GM03348 (cell line): ENCODE measurements at places on chromosomes 11 and 22.

DNA sequence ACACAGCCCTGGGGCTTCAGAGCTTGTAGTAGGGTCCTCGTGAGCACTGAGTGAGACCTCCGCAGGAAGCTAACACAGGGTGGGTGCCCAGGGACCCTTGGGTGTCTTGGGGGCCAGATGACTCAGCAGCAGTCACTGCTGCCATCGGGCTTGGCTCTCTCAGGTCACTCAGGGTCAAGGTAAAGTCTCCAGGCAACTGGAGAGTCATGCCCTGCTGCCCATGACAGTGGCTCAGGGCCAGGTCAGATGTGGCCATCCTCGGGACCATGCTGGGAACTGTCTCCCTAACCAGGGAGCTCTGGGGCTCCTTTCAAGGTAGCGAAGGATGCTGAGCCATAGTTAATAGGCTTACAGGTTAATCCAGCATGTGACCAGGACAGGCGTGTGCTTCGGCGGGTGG lies 44.4 kb upstream of the SLC22A12 start:
- no peak for DNase-seq

DNA sequence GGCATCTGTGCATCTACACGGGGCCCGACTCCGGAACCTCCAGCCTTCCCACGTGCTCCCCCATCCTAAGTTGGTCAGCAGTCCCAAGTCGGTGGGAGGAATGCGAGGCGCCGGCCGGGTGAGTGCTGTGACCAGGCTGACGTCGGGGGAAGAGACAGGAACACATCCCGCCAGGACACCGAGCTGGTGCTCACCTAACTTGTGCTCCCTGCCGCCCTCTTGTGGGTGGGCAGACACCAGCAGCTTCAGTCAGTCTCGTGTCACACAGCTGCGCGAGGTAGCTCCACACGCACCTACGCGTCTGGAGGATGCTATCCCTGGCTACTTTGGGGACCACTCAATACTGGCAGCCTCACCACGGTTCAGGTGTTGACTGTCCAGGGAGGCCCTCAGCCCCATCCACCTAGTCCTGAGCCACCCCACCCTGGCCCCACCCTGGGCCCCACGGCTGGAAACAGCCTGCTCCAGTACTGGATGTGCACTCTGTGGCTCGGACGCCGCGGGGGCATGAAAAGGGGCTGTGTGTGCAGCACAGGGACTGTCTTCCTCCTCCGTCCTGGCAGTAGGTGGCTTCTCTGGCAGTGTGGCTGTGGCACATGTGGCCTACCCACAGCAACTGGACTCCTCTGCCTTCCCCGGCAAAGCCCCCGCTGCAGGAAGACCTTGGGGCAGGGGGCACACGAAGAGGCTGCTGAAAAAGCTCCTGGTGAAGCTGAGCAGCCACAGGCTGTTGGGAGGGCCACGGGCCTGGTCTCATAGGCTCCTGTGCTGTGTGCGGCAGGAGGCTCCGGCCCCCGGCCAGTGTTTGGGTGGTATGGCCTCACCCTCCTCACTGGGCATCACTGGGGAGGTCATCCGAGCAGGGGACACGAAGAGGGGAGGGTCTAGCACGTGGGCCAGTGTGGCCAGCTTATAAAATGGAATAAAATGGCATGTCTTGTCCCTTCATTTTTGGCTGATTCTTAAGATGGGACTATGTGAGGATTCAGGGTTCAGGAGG lies 11.2 kb upstream of the BID start:
- peak; percentile 73 for DNase-seq

DNA sequence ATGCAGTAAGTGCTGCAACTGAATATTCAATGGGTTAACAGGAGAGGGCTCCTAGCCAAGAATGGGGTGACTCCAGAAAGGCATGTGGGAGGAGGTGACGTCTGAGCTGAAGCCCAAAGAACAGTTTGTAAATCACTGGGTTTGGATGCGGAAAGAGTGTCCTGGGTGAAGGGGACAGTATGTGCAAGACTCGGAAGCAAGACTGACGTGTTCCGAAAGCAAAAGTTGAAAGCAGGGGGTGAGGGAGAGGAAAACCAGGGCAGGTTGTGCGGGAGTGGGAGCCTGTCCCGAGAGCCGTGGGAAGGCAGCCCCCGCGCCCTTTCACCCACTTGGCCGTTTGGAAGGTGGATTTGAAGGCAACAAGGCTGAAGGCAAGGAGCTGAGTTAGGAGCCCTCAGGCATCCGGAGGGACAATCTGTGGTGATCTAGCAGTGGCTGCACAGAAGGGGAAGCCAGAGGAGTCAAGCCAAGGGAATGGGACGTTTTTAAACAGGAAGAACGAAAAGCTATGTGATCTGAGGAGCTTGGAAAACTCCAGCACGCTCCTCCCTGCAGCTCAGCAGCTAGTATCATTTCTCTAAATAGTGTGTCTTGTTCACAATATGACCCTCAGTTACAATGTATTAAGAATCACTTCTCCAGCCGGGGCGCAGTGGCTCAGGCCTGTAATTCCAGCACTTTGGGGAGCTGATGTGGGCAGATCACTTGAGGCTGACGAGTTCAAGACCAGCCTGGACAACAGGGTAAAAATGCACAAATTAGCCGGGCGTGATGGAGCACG lies 7.7 kb downstream of the SLC25A18 start:
- DNase-seq: peak; percentile 71

DNA sequence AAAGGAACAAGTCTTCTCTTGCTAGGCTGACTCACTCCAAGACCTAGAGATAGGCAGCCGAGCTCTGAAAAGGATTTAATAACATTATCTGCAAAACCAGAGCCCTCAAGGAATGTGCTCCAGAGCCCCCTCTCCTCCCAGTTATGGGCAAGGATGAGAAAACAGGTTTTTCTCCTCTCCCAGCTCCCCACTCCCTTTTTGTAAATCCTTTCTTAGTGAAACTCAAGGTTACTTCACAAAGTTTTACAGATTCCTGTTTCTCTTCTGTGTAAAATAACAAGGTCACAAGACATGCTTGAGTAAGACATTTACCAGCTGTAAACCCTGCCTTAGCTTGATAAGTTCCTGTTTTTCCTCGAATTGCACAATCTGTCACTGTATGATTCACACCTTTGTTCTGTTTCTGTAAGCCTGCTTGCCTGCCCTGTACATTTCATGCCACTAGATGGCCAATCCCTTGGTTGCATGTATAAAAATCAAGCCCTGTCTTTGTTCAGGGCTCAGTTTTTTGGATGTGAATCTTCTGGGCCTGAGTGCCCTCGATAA lies 489.4 kb downstream of the KCNA4 start:
- peak; percentile 5 for DNase-seq

- DNase-seq: no peak
Observed at GRCh38 chr11:91257667-91258066, 967.0 kb upstream of the FAT3 start.

GRCh38 chr22:23800297-23801237 lies 13.8 kb downstream of the SMARCB1 start:
- DNase-seq: no peak

GRCh38 chr11:68481579-68482240 lies 21.2 kb downstream of the PPP6R3 start:
- DNase-seq: no peak

GRCh38 chr22:20299746-20300136 lies 20.1 kb downstream of the DGCR6L start:
- no peak for DNase-seq

DNA sequence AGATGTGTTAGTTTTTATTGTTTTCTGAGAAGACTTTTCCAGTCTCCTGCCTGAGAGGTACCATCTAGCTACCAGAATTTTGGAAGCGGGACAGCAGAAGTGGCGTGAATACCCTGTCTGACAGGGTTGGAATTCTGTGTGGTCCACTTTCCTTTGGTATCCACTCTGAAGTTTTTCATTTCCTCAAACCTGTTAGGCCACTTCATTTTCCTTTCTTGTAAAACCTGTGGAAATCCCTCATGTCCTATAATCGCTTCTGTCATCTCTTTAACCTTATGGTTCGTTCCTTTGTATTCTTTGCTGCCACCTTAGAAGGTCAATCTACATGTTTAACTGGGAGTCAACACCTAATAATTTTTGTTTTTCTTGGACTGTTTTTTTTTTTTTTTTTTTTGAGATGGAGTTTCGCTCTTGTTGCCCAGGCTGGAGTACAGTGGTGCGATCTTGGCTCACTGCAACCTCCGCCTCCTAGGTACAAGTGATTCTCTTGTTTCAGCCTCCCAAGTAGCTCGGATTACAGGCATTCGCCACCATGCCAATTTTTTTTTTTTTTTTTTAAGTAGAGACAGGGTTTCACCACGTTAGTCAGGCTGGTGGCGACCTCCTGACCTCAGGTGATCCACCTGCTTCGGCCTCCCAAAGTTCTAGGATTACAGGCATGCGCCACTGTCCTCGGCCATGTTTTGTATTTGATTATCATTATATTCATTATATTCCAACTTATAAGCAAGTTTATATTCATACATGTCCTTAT lies 7.1 kb downstream of the SFI1 start:
- no peak for DNase-seq

- DNase-seq: no peak
Observed at GRCh38 chr22:37808294-37808657, 542 bp downstream of the GCAT start.

DNA sequence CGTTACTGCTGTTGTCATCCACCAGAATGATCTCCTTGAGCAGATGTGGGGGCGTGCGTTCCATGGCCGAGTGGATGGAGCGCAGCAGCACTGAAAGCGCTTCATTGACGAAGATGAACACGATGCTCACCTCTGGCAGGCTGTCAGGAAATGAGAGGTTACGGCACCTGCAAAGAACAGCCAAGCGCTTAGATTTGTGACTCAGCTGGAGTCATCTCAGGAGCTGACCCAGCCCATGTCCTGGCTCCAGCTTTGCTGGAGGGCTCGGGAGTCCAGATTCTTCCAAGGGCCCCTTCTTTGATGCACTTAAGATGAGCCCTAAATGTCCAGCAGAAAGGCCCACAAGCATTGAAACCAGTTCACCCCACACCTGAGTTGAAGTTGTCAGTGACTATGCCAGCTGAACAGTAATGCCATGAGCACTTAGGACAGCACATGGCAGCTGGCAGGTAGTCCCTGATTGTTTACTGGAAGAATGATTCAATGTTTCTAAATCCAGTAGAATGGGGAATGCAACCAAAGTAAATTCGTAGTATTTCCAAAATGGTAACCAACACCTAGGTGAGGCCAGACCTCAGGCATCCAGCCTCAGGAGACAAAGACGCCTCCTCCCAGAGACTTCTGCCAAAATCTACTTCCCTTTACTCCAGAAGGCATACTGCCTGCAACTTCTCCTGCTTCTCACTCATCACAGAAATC lies 79.7 kb upstream of the CSNK2A3 start:
- DNase-seq: no peak

DNA sequence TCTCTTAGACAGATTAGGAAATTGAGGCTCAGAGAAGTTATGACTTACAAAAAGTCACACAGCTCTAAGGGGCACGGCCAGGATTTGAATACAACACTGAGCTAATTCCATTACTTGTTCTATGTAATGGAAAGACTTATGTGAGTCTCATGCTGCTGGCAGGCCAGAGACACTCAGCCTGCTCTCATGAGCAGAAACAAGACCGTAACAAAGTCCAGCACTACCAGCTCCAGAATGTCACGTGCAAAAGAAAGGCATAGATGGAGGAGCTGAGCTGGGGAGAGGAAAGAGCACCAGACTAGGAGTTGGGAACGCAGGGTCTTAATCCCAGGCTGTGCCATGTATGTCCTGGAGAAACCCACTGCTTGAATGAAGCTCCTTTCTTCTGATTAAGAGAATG lies 1.8 kb downstream of the CHRDL2 start:
- no peak for DNase-seq

- no peak for DNase-seq
Observed at GRCh38 chr22:39188809-39189208, 36.3 kb upstream of the CBX7 start.

GRCh38 chr22:24247564-24248344 lies 2.9 kb upstream of the GGT5 start:
- peak; percentile 94 for DNase-seq

DNA sequence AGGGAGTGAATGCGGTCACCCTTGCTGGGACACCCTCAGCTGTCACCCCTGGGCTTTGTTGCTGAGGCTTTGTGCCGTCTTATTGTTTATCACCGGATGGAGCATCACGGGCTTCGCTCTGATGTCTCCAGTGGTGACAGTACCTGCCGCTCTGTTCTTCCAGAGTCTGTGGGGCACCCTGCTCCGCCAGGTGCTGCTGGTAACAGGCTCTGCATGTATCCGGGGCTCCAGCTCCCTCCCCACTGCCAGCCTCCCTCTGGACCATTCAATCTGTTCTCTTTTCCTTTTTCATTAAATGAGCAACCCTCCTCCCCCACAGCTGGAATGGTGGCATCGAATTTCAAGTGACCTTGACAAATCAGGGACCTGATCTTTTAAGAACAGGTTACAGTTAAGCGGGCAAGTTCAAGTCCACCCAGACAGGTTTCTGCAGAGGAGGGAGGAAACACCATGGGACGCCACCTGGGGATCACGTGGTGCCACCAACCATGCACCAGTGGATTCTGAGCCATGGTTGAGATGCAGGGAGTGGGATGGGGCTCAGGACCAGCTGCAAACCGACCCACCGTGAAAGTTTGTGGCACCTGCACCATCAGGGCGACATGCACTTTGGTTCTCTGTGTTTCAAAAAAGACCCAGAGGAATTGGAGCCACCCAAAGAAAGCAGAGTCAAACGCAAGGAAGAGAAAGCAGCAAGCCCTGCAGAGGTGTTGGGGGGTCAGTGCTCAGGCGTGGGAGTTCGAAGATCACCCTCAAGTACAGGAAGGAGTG lies 89.3 kb downstream of the BCR start:
- DNase-seq: no peak

DNA sequence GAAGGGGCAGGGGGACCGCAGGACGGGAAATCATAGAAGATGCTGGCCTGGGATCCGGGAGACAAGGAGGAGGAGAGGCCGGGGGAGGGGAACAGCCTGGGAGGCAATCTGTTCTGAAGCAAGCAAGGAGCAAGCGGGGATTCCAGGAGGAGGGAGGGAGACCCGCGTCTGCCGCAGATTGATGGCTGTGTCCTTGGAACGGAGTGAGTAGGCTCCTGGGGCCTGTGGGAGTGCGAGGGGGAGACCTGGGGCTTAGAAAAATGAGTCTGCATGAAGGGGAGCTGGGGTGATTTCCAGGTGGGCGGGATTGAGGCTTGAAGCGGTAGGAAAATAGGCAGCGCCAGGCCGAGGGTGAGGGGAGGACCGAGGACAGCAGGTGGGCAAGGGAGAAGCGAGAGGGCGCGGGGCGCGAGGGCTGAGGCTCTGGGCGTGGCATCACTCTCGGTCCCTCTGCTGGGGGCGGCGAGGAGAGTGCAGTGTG lies 1.6 kb upstream of the LRRC55 start:
- DNase-seq: no peak

- DNase-seq: no peak
Observed at GRCh38 chr22:45227645-45228400, 12.9 kb downstream of the KIAA0930 start.

GRCh38 chr11:1751999-1752906 lies 1.9 kb upstream of the IFITM10 start:
- no peak for DNase-seq

GRCh38 chr22:27110665-27111451 lies 453.5 kb downstream of the MIAT start:
- DNase-seq: peak; percentile 71

- DNase-seq: no peak
Observed at GRCh38 chr11:125343086-125343717, 152.9 kb downstream of the FEZ1 start.
